NCI-H187 (cell line): ENCODE measurements at places on chromosomes 6 and 20.

GRCh38 chr20:56069016-56069415, 63.7 kb upstream of the CBLN4 start:
- no peak for DNase-seq

- DNase-seq: no peak
These were observed at the start of gene PRND for GRCh38 chr20:4721719-4722118. TSS of gene PRND (plus strand) at chr20:4721909. CDS start at chr20:4724552, 2,643 bp downstream.

DNA sequence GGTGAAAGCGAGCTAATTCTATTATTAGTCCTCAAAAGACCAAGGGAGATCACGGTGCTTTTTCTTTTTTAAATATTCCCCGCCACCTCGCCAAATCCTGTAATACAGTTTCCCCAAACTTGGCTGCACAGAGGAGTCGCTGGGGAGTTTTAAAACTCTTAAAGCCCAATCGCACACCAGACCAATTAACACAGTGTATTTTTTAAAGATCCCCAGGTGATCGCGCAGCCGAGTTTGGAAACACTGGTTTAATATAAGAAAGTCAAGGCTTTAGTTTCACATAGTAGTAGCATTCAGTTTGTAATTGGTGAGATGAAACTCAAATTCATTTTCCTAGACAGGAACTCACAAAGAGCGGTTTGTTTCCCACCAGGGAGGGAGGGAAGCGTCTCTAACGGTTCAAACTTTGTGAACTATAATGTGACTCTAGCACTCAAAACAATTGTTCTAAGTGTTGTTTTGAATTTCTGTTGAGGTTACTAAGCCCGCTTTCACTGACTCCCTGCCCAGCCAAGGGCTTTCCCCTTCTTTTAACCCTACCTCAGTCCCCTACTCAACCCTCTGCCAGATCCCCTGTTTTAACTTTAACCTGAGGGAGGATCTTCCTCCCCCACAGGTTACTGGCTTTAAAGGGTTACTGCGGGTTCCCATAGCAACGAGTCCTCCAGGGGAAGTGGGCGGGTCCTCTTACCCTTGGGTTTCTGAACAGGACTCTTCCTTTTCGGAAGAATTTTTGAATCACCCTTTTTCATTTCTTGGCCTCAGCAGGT, 25.7 kb upstream of the BTBD3 start:
- DNase-seq: peak; percentile 50

- DNase-seq: no peak
These were observed 28.2 kb upstream of the ANKEF1 start for GRCh38 chr20:10006447-10007090.

DNA sequence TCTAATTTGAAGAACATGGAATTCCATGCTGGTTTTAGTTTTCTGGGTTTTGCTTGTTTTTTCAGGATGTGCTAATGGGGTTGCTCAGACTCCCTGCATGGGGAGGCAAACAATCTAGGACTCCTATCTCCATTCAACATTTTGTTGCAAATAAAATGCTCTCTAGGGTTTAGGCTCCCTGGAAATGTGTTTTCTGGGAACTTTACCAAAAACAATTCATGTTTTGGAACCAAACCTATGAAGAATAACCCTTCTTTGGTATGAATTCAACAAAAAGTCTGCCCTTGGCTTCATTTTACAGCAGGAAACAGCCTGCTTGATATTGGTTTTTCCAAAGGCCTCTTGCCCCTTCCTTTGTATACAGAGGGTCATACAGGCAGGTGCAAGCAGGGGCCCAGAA, 217.7 kb downstream of the FOXA2 start:
- no peak for DNase-seq

DNA sequence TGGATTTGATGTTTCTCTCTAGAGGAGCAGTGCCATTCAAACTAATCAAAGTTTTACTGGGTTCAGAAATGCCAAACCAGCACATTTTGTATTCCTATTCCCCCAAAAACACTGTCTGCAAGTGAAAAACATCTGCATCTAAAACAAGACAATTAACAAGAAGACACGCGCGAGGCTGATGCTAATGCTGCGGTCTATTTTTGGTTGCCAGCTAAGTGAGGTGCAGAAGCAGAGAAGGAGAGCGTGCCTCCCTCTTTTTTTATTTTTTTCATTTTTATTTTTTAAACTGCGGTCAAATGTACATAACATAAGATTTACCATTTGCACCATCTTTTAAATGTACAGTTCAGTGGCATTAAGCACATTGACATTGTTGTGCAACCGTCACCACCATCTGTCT, 641.1 kb downstream of the DHX35 start:
- no peak for DNase-seq

DNA sequence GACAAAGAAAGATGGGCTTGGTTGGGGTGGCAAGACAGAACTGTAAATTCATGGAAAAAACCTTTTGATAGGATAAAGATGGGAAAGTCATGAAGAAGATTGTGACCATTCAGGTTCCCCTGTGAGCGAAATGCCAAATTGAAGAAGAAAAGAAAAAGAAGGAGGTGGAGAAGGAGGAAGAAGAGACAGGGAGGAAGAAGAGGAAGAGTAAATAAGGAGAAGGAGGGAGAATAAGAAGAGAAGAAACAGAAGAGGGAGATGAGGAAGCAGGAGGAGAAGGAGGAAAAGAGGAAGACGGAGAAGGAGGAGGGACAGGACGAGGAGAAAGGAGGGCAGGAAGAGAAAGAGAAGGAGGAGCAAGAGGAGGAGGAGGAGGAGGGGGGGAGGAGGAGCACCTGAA, 199.8 kb downstream of the SLC24A3 start:
- no peak for DNase-seq

- DNase-seq: peak; percentile 1
These were observed 306.6 kb downstream of the EPM2A start for GRCh38 chr6:145428706-145429105.

- DNase-seq: no peak
These were observed 93.5 kb upstream of the CCDC28A start for GRCh38 chr6:138680085-138680484.

GRCh38 chr6:147752689-147753403, 244.4 kb downstream of the SAMD5 start:
- DNase-seq: no peak
